ENCODE measurements at places on chromosomes 2 and 18.

- DNase-seq = no peak
These were observed 416.7 kb downstream of the THSD7B start for GRCh38 chr2:137182071-137182470.

- DNase-seq = no peak
These were observed 418.2 kb upstream of the SLC39A10 start for GRCh38 chr2:195238826-195239225.

DNA sequence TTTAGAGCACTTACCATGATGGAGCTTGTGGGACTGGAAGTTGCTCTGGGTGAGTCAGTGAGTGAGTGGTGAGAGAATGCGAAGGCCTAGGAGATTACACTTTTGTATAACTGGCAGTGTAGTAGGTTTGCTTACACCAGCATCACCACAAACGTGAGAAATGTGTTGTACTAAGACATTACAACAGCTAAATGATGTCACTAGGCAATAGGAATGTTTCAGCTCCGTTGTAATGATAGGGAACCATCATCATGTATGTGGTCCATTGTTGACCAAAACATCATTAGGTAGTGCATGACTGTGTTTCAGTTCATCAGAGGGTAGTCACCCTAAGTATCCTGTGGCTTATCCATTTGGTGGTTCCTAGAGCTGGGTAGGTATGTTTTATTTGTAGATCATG is 11.9 kb downstream of the ZNF407 start:
- DNase-seq = no peak

DNA sequence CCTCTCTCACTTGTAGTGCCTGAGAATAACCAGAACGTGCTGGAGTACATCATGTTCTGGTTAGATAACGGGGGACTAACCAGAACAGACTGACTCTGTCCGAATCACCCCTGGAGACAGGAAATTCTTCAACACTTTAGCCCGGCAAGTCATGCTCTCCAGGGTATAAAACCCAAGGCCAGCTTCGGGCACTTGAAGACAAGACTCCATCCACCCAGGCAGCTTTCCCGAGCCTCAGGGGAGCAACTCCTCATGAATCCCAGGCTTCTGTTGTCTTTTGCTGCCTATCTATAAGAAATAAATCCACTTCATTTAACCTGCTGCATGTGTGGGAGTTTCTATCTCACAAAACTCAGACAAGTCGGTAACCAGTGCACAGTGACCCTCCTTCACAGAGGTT is 99.6 kb downstream of the KCNF1 start:
- DNase-seq = no peak

DNA sequence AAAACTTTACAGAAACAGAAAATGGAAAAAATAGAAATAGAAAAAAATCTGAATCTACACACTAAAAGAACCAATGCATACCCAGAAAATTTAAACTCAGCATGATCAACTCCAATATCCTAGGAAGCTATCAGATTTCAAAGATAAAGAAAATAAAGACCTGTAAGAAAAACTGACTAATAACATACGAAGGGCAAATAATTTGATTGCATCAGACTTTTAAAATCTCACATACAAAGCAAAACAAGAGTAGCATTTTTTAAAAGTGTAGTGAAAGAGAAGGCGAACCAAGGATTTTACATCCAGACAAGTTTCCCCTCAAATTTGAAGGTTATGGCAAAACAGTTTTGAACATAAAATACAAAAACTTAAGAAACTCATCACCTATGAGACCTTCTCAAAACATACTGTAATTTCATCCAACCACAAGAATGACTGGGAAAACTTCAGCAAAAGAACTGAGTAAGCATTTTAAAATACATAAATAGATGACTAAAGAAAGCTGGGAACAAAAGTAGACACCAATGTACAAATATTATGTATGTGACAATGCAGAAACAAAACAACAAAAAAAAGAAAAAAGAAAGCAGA is 54.8 kb downstream of the NBAS start:
- no peak for DNase-seq

GRCh38 chr2:60303680-60304079 is 249.8 kb downstream of the BCL11A start:
- no peak for DNase-seq

DNA sequence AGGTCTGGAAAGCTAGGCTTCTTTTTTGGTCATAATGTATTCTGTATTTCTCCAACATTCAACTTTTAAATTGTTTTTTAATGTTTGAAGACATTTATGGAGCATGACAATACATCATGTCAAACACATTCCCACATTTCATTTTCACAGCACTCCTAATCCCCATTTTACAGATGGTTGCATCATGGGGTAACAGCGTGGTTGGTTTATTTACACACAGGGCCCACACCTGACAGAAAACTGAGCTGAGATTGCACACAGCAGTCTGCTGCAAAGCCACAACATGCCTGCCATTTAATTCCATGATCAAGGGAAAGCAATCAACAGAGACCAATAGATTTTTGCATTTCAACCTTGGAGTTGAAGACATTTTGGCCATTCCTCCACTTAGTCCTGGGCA is 335.7 kb upstream of the MGAT5 start:
- no peak for DNase-seq

DNA sequence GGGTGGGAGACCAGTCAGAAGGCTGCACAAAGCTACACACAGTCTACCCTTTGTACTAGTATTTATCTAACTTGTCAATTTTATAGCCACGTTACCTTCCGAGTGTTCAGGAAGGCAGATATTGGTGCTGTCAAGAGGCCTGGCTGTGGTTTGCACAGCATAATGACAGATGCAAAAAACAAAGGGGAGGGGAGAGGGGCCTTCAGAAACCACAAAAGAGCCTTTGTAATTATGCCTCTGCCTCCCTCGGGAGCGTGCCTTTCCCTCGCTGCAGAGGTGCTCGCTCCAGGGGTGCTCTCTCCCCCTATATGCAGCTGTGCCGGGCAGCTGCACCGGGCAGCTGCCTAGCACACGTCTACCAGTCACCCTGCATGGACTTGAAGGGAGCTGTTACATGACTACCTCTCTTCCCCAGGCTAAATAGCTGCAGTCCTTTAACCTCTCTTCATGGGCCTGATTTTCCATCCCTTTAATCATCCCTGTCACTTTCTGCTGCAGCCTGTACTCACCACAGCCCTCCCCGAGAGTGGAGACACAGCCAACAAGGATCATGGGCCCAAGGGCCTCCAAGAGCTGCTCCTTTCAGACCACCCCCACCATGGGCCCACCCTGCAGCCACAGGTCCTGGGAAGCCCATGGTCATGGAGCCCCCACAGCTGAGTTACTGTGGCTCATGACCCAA is 168.4 kb upstream of the PKDCC start:
- no peak for DNase-seq

GRCh38 chr18:56984731-56985130 is 162.2 kb upstream of the BOD1L2 start:
- no peak for DNase-seq

DNA sequence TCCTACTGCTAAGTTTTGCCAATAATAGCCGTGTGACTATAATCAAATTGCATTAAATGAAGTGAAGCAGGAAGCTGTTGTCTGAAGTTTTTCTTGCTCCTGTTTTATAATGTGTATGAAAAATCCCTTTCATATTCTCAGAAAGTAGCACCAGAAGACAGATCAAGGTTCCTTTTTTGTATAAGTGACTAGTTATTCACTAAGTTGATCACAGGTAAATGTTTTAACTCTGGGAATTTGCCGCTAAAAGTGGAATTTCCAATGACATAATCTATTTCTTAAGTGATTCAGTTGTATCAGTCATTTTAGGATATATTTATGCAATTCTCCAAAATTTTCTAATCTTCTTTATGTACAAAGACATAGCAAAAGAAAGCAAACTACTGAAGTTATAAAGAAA is 99.6 kb downstream of the DPP4 start:
- DNase-seq = no peak

DNA sequence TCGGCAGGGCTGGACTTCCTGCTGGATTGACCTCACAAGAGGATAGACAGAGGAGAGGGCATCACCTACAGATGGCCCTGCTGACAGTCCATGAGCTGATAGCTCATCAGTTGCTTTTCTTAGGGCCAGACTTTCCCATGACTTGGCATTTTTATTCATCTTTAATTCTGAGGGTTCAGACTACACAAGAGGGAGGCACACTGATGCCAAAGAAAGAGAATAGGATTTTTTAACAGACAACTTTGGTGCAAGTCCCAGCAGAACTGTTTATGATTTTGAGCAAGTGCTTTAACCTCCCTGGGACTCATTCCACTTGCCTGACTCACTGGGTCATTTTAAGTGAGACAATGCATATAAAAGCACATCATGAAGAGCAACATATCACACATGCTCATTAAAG is 299.2 kb downstream of the INSIG2 start:
- DNase-seq = no peak

DNA sequence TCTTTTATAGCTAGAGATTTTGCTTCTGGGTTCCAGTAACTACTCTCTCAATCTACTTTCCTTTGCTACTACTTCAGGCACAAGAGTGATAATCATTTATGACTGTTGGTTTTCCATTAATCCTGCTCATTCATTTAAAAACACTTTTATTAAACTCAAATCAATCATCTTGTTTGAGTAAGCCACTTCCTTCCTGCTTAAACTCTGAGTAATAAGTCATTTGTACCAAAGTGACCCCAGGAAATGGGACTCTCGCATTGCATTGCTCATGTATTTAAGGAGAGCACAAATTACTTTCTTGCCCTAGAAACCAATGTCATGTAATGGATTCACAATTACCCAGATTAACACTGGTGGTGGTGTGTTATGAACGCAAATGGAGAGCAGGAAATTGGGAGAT is 270.7 kb upstream of the HNMT start:
- no peak for DNase-seq

DNA sequence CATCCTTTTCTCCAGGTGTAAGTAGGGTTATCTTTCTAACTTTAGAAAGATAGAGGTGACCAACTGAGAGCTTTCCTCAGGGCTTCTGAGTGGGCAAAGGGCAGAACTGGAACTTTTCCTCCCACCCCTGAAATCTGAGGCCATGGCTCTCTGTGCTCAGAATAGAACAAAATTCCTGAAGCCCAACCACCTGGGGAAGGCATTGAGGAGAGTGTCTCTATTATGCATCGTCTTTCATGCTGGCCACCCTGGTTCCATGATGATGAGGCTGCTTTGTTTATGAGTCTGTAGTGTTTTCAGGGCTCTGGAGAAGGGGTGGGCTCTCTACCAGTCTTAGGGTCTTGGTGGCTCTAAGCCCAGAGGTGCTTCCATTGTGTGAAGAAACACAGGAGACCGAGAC is 30.7 kb upstream of the IL1R1 start:
- DNase-seq = no peak

DNA sequence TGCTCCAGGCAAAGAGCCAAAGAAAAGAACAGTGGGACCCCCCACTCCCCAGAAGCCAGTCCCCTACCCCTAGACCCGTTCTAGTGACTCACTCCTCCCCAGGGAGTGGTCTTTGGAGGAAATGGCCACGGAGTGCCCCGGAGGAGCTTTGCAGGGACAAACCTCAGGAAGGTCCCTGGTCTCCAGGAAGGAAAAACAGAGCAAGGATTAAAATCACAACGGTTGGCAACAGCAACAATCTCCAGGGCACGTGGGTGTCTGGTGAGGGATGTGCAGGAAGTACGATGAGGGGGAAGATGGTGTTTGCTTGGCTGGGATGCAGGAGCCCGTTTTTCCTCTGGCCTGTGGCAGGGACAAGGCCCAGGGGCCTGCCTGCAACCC is 135.0 kb downstream of the SMAD2 start:
- DNase-seq = no peak

Measured in CD4-positive, alpha-beta T cell treated with Interferon alpha-2 for 1 hour (primary cell).